ENCODE measurements at places on chromosomes 1 and 21. TPM values are rescaled to one million over a fixed set of nuclear protein-coding genes. Genes with fewer than 3 reads are reported as not detected.

The HCN3 gene
- 5.8 TPM for total RNA-seq

The FMO4 gene
- total RNA-seq, result 0.86 TPM

The TNFAIP8L2 gene
- total RNA-seq, result not detected

The KRTAP12-2 gene
- not detected for total RNA-seq

The FAM151A gene
- total RNA-seq, result not detected

The LIN28A gene
- total RNA-seq, result not detected

The TMEM39B gene
- 9.1 TPM for total RNA-seq

The CRNN gene
- total RNA-seq, result not detected

The CAMK1G gene
- 0.22 TPM for total RNA-seq

The TCP10L gene
- total RNA-seq, result 0.45 TPM
